Fibroblast of the aortic adventitia (primary cell): ENCODE measurements at places on chromosomes 6 and 20.

DNA sequence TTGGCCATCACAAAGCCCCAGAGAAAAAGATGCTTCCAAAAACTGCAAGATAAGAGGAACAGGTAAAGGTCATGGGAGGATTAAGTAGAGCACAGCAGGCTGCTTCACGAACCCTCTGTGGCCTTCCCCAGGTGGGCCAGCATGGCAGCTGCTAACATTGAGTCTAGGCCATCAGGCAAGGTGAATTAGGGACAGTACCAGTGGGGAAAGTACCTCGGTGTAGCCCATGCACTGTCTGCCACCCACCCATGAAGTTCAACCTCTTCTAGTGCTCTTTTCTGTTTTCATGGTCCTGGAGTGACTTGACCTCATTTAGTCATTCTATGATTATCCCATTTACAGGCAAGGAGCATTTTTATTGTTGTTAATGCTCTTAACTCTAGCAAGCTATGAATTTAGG, 108.6 kb upstream of the DUSP22 start:
- DNase-seq, result no peak

DNA sequence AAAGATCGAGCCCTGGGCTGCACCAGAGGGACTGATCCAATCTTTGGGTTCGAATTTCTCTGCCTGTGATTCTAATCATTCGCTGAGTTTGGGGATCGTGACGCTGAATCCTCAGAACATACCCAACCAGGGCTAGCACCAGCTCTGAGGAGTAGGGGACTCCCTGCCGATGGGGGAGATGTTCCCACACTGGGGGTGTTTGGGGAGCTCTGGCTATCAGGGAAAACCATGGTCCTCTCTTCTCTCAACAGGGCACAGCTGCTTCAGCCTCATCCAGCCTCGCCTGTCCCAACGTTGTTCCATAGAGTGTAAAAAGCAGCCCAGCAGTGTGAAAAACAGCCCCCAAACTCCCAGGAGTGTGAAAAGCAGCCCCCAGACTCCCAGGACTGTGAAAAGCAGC, 136.6 kb downstream of the ANKRD60 start:
- no peak for DNase-seq

DNA sequence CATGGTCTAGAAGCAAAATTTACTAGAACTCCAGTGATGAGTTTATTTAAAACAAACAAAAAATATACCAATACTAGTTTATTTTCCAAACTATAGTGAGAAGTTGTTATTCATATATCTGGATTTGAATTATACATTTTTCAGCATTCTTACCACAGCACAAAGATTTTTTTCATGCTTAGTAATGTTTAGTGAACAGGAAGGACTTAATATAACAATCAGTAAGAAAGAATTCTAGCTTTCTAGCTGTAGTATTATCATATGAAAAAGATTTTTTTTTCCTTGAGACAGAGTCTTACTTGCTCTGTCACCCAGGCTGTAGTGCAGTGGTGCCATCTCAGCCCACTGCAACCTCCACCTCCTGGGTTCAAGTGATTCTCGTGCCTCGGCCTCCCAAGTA, 13.8 kb downstream of the MARCKS start:
- no peak for DNase-seq

DNA sequence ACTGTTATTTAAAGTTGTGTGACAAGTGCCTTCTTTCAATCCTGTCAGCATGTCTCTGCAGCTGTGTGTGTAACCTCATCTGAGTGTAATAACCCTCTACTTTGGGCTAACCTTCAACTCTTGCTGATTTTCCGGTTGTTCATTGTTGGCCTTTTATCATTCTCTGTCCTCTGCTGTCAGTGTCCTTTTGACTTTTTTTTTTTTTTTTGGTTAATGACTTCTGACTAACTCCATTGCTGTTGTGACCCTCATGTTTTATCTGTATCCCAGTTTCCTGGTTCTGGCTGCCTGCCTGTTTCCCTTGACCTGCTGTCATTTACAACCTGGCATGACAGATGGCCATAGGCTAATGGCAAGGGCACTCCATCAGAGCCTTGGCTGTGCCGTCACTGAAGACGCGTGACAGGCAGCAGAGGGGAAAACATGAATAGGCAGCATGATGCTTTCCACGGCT, 145.7 kb upstream of the MAN1A1 start:
- no peak for DNase-seq

DNA sequence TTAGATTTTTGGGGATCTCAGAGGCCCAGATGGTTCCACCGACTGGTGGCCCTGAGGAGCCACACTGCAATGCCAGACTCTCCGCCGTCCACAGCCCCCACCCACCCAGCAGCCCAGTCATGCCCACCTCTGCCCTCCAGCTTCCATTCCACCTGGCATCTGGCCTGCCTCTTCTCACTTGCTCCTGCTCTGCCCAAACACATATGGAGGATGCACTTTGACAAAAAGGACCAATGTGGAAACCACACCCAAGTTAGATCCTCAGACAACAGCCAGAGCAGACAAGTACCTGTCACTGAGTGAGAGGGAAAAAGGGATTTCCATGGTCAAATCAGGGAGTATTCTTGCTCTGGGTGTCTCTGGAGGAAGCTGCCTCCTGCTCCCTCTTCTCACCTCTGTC, 120.6 kb upstream of the NXT1 start:
- no peak for DNase-seq

GRCh38 chr20:3563548-3564177, 92.8 kb downstream of the ATRN start:
- peak; percentile 71 for DNase-seq

GRCh38 chr6:11732036-11732631, 46.5 kb downstream of the ADTRP start:
- DNase-seq, result peak; percentile 93
